CD4-positive, alpha-beta T cell treated with Interleukin-17A for 4 hours (primary cell): ENCODE measurements at places on chromosomes 1 and 21.

DNA sequence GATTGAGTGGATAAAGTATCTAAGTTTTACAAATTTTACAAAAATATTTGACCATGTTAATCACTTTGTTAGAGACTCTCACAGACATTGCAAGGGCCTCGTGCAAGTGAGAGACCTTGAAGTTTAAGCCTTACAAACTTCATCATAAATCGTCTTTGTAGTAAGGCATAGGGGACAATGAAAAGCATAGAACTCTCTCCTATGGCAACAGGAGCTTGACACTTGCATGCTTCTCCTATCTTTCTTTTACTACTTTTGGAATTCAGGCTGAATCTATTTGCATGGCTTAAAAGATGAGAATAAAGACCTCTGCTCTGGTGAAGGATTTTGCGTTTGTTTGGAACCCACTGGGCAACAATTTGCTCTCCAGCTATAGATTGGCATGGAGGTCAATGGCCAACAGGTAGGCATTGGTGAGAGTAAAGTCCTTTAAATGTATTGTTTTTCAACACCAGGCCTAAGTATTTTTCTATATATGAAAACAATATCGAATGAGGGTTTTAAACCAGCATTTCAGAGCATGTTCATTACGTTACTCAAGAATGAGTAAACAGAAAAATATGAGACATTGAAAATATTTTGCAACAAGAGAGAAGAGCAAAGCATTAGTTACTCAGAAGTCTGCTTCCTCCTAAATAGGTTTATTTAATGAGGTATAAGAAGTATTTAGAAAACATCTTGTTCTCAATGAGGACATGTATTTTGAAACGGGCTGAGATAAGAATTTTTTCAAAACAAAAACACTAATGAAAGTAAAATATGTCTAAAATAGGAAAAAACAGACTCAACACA is 192.2 kb downstream of the TGFB2 start:
- no peak for DNase-seq

DNA sequence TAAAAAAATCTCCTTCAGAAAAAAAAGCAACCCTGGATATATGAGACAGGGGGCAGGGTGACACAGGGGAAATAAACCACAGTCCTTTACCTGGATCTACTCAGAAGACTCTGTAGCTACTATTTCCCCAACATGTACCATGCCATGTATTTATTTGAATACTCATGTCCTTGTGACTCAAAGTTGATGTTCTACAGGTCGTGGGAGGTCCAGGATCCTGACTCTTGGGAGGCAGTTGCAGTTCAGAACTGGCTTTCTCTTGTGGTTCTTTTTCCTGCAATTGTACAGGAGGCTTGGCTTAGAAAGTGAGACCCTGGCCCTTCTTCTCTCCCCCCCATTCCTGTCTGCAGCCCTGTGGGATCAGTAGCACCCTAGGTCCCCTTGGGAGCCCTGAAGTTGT is 5.8 kb upstream of the IL24 start:
- no peak for DNase-seq

DNA sequence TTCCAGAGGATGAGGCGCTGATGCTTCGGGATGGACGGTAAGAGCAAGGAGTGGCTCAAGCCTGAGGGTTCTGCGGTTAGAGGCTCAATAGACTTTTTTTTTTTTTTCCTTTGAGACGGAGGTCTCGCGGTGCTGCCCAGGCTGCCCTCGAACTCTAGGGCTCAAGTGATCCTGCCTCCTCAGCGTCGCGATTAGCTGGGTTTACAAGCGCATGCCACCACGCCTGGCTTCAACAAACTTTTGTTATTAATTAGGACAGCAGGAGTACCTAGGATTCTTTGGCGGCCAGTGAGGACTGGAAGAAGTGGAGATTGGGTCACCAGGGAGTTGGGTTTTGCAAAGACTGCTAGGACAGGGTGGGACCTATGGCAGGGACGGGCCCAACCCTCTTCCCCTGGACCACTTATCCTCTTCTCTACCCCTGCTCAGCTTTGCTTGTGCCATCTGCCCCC is 587 bp downstream of the SCNM1 start:
- no peak for DNase-seq

- no peak for DNase-seq
Observed at GRCh38 chr21:21722731-21723130, 724.5 kb downstream of the NCAM2 start.

DNA sequence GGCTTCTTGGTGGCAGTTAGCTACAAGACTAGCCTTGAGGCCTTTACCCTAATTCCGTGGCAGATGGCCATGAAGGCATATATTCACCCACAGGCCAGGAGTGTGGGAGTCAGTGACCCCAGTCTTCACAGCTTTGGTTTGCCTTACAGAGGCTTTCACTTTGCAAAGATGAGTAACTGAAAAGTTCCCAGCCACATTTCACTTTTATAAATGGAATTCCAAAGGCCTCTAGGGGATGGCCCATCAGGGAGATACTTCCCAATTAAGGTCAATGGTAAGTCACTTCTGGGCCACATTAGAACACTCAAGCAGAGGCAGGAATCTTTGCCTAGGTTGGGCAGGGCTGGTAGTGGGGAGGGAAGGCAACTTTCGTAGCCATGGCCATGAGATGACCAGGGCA is 13.1 kb upstream of the HEYL start:
- no peak for DNase-seq

GRCh38 chr1:10610901-10611600 is 136.3 kb downstream of the PEX14 start:
- DNase-seq = no peak

DNA sequence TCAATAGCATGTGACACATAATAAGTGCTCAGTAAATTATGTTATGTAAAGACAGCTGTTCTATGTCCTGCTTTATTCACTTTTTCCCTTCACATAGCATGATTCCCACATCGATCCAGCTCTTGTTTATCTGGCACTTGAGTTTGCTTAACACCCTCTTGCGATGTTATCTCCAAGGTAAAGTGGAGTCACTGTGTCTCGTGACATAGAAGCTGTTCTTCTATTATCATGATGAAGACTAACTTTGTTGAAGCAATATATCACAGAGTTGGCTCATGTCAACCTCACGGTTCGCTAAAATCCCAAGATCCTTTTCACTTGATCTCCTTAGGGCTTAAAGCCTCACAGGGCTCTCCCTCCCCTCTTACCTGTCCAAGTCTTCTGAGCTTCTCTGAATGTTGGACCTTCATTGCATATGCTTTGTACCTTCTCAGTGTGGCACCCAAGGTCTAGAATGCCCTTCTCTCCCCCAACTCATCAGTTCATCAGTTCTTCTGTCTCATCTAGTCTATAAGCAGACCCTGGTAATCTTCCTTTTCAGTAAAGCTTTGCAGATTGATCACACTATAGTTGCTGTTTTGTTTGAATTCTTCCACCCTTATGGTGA is 38.0 kb downstream of the PLXNA2 start:
- no peak for DNase-seq

DNA sequence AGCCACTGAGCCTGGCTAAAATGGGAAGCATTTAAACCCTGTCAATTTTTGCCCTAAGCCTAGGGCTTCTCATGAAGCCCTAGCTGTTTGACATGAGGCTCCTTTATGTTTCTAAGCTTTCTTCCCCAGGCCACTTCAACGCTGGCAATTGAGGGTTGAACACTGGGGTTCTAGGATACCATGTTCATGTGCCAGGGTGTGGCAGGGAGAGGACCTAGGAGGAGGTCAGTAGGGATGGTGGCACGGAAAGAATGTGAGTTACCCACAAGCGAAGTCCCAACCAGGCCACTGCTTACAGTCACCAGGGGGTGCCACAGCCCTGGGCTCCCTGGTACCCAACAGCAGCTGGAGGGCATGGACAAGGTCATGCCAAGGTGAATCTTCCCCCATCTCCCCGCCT is 90.8 kb upstream of the AJAP1 start:
- no peak for DNase-seq

DNA sequence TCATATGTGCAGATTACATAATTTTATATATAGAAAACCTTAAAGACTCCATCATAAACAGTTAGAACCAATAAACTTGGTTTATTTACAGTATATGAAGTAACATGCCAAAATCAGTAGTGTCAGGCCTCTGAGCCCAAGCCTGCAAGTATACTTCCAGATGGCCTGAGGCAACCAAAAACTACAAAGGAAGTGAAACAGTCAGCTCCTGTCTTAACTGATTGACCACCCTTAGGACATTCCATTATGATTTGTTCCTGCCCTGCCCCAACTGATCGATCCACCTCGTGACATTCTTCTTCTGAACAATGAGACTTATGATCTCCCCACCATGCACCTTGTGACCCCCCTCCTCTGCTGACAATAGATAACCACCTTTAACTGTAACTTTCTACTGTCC is 630.3 kb downstream of the AMY1C start:
- no peak for DNase-seq

DNA sequence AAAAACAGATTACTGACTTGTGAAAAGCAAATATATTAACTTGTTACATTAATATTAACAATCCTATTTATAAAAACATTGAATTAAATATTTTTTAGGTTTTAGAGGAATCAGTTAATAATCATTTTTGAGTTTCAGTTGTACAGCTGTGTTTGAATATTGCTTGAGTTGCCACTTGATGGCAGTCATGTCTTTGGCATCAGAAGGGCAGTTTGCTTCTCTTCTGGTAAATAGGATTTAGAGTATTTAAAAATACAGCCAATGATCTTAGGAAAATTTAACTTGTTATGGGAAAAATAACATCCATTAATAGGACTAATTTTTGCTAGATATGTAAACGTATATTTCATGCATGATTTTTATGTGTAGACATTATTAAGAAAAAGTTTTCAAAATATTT is 234.1 kb downstream of the NCAM2 start:
- no peak for DNase-seq

DNA sequence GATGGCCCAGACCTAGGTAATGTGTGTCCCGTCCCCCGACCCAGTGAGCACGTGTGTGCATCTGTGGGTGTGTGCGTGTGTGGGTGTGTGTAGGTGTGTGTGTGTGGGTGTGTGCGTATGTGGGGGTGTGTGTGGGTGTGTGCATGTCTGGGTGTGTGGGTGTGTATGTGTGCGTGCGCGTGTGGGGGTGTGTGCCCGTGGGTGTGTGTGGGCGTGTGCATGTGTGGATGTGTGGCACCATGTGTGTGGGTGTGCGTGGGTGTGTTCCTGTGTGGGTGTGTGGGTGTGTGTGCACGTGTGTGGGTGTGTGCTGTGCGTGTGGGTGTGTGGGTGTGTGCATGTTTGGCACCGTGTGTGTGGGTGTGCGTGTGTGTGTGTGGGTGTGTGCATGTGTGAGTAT is 309.5 kb downstream of the KIF26B start:
- DNase-seq = no peak

DNA sequence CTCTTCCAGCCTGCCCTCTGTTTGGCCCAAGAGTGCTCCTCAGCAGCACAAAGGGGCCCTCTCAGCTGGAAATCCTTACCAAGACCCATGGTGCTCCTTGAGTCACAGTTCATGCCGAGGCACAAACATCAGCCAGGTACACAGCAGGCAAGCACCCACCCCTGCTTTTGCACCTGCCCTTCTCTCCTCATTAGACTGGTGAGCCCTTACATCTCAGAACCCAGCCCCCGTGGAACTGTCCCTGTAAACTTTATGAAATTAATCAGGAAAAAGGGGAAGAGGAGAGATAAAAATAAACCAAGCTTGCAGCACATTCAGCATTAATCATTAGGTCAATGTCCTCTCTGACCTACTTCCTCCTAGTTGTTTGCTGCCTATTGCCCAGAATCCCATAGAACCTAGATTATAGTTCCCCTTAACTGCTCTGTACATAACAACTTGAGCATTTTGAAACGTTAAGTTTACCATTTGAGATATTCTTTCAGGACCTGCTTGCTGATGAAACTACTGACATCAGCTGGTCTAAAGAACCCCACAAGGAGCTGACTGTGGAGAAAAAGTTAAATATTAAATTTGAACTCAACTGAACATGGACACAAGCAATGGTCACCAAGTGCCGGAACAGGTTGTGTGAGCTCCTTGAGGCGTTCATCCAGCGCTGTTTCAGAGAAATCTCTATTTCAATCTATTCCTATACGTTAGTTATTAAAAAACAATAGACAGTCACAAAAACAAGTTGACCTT is 738.4 kb downstream of the MATN1 start:
- no peak for DNase-seq

DNA sequence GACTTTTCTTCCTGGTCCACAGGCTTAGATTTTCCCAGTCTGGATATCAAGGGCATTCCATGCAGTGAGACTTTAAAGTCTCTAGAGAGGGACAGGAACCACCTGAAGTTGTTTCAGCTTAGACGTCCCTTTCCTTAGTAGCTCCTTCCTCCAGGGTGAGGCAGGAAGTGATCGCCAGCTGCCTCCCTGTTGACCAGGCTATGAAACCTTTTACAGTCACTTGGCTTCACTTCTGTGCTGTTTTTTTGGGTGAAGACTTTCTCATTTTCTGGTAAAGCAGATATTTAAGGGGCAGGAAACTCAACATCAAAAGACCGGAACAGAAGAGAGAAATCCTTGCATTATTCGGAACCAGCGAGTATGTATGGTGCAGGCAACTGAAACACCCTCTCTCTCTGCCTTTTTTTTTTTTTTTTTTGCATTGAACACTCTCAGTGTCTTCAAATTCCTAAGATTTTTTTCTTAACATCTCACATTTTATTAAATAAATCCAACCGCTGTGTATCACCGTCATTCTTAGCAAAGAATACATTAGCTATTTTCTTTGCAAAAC is 234.6 kb upstream of the IRF2BP2 start:
- DNase-seq = no peak

- no peak for DNase-seq
Observed at GRCh38 chr1:118073648-118074435, 111.2 kb downstream of the SPAG17 start.

GRCh38 chr1:187067160-187067559 is 238.4 kb downstream of the PLA2G4A start:
- DNase-seq = no peak

DNA sequence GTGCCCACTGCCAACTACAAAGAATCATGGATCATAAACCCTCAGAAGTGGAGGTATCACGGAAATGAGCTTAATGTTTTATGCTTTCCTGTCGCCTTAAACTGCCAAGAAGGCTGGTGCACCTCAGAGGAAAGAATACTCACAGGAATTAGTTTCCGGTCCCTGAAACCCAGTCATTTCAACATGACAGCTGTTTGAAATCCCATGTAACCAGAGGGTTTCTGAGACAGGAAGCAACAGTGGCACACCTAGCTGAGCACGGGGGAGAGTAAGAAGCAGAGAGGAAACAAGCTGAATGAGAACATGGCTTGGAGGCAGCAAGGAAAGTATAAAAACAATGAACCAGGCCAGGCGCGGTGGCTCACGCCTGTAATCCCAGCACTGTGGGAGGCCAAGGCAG is 3.9 kb downstream of the JAK1 start:
- peak; percentile 59 for DNase-seq

DNA sequence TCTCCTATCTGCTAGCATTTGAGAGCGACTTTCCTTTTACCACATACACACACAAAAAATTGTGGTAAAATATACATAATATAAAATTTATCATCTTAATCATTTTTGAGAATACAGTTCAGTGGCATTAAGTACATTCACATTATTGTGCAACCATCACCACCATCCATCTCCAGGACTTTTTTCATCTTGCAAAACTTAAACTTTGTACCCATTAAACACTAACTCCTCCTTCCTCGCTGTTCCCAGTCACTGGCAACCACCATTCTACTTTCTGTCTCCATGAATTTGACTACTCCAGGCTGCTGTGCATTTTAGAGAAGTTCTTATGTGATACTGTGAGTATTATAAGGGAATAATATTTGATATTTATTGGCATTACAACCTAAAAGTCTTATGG is 181.3 kb downstream of the C1orf21 start:
- DNase-seq = no peak

- DNase-seq = no peak
Observed at GRCh38 chr1:24769656-24770651, 24.7 kb downstream of the CLIC4 start.
